ENCODE measurements at places on chromosomes 7 and 10.

DNA sequence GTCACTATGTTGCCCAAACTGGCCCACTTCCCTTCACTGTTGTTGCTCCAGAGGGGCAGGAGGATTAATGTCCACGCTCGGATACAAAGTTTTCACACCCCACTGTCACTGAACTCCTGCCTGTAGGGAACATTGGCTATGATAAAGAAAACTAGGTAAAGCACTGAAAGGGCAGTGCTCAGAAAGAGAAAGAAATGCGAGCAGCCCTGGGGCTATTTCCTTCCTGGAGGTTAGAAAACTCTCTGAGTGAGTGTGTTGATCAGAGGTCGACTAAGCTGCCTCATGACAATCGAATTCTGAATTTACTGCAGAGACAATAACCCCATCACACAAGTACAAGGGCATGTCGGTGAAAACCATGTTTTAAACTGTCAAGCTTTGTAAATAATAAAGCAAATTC, 227.2 kb upstream of the PITRM1 start:
- DNase-seq, result no peak

DNA sequence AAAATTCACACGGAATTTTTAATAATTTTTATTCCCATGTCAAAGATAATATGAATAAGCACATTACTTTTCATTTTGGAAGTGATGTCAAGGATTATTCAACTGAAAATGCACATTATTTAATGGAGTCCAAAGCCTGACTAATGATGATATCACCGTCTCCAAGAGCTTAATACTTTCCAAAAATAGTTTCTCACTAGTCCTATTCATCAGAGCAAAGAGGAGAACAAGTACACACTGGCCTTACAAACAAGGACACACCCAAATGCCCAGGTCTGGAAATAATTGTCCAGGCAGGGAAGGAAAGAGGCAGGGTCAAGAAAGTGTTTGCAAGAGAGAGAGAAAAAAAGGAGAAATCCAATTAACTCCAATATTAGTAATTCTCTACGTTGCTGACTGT, 216.8 kb upstream of the CCDC6 start:
- no peak for DNase-seq

- DNase-seq, result no peak
Measured at GRCh38 chr7:116618338-116619128, 53.5 kb upstream of the MET start.

DNA sequence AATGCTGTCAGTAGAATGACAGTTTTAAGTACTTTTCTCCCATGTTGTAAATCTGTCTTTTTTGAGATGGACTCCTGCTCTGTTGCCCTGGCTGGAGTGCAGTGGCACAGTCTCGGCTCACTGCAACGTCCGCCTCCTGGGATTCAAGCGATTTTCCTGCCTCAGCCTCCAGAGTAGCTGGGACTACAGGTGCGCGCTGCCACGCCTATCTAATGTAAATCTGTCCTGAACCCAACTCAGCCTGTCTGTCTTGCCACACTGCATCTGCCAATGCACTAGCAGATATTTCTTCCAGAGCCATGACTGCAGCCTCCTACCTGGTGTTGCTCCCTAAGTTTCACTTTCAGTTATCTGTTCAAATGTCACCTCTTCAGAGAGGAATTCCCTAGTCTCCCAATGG, 264.1 kb downstream of the PHF14 start:
- no peak for DNase-seq

DNA sequence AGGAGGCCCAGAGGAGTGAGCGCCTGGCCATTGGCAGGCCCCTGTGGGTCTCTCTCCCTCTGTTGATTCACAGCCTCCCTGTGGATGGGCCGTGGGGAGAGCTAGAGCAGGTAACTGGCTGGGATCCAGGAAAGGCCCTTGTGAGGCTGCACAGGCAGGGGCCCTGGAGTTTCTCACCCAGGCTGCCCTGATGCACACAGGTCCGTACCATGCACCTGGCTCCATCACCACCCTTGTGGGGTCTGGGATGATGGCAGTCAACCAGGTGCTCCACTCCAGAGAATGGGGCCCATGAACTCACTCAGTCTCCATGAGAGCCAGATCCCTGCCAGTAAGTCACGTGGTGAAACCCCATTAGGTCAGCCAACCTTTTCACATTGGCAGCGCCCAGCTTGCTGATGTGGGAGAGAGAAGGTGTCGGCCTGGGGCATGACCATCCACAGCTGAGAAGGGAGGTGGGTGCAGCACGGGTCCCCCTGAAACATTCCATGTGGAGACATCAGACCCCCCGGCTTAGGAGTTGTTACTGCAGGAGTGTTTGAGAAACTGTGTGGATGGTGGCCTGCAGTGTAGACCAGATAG, 320.8 kb downstream of the ADARB2 start:
- DNase-seq, result no peak

- DNase-seq, result no peak
Measured at GRCh38 chr7:49527182-49527581, 246.3 kb upstream of the VWC2 start.

- no peak for DNase-seq
Measured at GRCh38 chr7:137081321-137082093, 213.1 kb downstream of the CHRM2 start.

DNA sequence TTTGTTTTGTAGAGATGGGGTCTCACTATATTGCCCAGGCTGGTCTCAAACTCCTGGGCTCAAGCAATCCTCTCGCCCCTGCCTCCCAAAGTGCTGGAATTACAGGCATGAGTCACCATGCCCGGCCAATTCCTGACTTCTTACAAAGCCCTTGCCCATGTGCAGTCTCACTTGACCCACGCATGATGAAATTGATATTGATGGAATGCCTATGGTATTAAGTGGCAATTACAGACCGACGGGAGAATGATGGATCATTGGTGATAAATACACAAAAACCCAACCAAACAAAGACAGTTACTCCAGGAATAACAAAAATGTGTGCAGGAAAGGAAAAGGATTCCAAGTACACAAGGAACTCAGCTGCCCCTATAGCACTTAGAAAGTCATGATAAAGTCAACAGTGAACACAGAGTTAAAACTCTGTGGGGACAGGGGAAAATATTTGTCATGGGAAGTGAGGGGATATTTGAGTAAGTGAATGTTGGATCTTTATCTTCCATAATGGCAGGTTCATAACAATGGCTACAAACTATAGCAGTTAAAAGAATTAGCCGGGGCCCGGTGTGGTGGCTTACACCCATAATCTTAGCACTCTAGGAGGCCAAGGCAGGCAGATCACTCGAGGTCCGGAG, 21.6 kb downstream of the HIP1 start:
- DNase-seq, result no peak

DNA sequence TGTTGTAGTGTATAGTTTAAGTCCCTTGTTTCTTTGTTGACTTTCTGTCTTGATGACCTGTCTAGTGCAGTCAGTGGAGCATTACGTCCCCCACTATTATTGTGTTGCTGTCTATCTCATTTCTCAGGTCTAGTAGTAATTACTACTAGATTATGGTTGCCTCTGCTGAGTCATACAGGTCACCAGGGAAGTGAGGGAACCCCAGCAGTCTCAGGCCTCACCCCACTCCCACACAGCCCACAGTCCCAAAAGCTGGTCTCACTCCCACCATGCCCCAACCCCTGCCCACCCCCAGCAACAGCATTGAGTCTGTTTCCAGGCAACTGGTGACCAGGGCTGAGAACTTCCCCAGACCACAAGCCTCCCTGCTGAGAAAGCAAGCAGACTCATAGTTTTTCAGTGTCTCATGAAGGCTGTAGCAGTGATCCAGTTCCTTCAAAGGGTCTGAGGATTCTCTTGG, 88.0 kb downstream of the PLXDC2 start:
- DNase-seq, result no peak

- no peak for DNase-seq
Measured at GRCh38 chr10:29328983-29329382, 40.1 kb downstream of the LYZL1 start.

DNA sequence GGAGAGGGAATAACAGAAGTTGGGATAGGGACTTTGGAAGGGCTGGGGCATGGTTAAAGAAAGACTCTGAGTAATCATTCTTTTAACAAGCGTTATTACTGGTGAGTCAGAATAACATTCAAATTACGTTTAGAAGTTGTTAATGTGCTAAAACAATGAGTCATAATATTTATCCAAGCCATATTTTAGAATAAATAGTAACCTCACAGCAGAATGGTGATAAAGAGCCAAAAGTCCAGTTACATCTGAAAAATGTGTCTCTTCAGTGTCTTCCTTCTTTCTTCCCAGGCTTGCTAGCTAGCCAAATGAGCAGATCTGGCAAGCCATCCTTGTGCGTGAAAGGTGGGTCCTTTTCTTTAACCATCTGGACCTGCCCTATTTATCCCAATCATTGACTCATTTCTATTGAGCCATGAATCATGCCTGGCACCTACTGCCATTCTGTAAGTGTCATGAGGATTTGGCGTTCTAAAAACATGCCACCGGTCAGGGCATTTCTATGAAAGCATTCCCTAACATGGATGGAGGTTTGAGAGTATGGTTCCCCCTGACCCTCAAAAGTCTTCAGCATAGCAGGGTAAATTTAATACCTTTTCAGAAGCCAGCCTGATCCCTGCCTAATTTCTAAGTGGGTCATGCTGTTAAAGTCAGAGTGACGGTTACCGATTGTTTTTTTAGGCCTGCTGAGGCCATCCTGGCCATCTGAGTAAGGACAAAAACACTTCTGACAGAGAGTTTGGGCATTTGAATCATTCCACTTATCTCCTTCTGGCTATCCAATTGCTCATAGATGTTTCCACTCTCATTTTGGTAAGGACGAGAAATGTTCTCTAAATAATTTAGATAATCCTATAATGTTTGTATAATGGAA, 26.9 kb downstream of the MYPN start:
- DNase-seq, result no peak

GRCh38 chr7:135768467-135768866, 19.9 kb upstream of the FAM180A start:
- DNase-seq, result no peak

DNA sequence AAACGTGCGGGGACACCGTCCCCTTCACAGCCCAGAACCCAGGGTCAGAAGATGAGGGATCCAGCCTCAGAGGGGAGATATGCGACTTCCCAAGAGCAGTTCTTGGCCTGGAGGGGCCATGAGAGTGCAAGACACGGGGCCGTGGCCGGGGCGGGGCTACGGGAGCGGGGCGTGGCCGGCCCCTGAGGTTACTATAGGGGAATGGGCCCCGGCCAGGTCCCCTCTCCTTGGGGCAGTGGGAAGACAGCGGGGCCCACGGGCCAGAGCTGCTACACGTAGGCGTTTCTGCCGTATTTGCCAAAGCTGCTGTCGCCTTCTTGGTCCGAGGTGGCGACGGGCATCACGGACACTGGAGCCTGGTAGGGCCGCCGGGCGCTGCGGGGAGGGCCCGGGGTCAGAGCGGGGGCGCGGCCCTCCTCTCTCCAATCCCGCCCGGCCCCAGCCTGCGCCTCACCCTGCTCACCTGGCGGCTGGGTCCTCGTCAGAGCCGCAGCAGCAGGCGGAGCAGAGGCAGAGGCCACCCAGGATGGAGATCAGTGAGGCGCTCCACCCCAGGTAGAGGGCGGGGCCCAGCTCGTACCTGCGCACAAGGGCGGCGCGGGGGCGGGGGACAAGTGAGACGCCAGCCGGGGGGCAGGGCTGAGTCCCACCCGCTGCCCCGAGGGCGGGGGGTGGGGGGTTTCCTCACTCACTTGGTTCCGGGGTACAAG, 5.3 kb downstream of the CLDN15 start:
- DNase-seq, result no peak

DNA sequence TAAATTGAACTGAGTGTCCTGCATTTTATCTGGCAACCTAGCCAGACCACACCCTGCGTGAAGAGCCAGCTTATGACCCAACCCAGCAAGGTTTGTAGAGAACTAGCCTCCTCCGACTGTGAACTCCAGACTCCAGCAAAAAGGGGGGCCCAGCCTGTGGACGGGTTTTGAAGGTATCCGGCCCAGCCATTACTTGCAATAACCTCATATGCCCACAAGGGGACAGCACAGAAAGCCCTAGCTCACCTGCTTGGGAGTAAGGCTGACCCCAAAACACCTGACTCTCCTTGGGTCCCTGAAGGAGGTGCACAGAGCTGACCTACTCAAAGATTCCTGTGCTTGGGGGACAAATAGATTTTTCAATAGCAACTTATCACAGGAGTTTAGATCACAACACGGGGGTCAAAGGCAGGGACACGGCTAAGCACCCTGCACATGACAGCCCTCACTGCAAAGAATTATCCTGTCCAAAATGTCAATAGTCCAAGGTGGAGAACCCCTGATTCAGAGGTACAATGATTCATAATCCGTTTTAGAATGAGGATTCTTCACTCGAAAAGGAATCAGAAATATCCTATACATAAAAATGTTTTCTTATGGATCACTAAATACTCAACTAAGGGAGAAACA, 4.6 kb downstream of the TRPV6 start:
- DNase-seq, result no peak

DNA sequence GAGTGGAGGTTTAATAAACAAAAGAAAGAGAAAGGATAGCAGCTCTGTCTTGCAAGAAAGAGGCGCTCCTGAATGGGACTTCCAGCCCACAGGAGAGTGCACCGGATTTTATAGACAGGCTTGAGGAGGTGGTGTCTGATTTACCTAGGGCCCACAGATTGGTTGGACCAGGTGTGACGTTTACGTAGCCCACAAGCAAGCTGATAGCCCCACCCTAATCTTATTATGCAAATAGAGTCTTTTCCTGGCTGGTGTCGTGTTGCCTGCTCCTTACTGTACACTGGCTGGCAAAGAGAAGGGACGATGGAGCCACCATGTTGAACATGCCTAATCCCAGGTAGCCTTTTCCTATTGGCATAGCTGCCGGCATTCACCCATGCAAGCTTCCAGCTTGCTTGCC, 319.7 kb upstream of the POM121L12 start:
- DNase-seq, result no peak

Data from activated CD8-positive, alpha-beta memory T cell treated with anti-CD3 and anti-CD28 coated beads for 1 hour (primary cell).